Hematopoietic multipotent progenitor cell treated with erythropoietin and hydrocortisone succinate and interleukin-3 and kit ligand, for 4 days (in vitro differentiated cells): ENCODE measurements at places on chromosomes 13 and 19.

- DNase-seq: no peak
Measured at GRCh38 chr13:21035498-21035897, 25.9 kb downstream of the LATS2 start.

GRCh38 chr19:53272044-53272443 lies 4.5 kb upstream of the VN1R4 start:
- no peak for DNase-seq

GRCh38 chr13:111957913-111958450 lies 109.0 kb upstream of the SOX1 start:
- no peak for DNase-seq

DNA sequence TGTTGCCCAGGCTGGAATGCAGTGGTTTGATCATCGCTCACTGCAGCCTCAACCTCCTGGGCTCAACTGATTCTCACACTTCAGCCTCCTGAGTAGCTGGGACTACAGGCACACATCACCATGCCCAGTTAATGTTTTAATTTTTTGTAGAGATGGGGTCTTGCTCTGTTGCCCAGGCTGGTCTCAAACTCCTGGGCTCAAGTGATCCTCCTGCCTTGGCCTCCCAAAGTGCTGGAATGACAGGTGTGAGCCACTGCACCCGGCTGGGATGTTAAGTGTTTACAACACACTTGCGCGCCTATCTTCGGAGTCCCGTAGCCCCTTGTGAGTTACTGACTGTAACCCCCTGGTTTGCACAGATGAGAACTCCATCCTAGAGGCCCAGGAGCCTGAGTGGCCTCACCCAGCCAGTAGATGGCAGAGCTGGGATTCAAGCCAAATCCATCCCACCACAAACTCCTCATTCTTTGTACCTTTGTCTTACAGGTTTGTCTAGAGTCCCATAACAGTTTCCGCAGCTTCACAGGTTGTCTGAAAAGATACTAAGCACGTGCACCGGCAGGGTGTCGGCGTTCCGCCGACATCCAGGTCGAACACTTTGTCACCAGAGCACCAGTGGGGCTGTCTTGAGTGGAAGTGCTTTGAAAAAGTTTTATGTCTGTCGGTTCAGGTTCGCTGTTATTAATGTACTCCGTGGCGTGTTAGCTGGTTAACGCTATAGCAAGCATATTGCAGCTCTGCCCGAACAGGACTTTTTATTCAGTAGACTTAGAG lies 14.7 kb downstream of the MAG start:
- peak; percentile 55 for DNase-seq

- DNase-seq: no peak
Measured at GRCh38 chr13:46580362-46580839, 27.4 kb downstream of the LRCH1 start.

DNA sequence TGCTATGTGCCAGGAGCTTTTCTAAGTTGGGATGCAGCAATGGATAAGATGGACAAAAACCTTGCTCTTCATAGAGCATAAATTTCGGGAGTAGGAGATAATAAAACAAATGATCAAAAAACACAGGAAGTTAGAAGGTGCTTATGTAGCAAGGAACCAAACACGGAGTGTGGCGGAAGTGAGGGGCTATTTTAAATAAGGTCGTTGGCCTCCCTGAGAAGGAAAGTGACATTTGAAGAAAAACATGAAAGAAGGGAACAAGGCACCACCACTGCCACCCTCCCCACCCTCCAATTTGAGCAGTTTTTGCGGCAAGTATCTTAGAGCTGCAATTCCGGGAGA lies 3.2 kb upstream of the GSX1 start:
- DNase-seq: no peak

GRCh38 chr19:16588824-16589577 lies 16.8 kb upstream of the SLC35E1 start:
- DNase-seq: no peak

GRCh38 chr19:32339988-32340874 lies 5.2 kb upstream of the ZNF507 start:
- peak; percentile 70 for DNase-seq

GRCh38 chr19:35444735-35445134 lies 3.3 kb upstream of the FFAR2 start:
- no peak for DNase-seq

GRCh38 chr19:56639217-56639616 lies 3.7 kb upstream of the SMIM17 start:
- peak; percentile 69 for DNase-seq

- no peak for DNase-seq
Measured at GRCh38 chr19:5012688-5013457, 44.0 kb downstream of the KDM4B start.

DNA sequence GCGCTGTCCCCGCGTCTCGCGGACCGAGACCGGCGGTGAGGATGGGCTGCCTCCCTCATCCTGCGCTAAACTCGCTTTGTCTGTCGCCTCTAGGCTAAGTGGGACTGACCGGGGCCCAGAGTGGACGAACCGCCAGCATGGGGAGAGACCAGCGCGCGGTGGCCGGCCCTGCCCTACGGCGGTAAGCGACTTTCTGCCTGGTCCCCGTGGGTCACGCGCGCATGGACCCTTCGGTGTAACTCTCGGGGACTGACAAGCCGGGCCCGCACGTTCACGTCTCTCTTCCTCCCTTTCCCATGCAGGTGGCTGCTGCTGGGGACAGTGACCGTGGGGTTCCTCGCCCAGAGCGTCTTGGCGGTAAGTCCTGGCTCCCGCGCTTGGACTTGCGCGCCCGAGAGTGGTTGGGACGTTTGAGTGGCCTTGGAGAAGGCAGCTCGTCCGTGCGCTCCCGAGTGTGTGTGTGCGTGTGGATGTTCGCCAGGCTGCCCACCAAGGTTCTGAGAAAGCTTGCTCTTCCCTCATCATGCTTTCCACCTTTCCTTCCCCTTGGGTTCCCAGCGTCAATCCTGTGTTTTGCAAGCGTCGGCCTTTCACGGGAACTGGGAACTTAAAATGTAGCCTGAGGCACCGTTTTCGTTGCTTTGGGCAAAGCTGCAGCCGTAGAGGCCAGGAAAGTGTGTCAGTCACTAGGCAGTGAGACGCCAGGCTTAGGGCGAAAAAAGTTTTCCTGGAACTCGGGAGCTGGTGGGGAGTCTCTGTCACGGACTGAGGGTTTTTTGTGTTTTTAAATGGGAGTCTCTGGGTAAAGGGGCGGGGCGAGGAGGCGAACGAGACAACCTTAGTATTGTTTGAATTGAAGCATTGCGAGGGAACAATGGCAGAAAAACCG lies 927 bp downstream of the COL4A2 start:
- peak; percentile 5 for DNase-seq
